ENCODE measurements at places on chromosomes 12 and 14. TPM values are rescaled to one million over a fixed set of nuclear protein-coding genes. Genes with fewer than 3 reads are reported as not detected.

The TAS2R10 gene
- 0.48 TPM for total RNA-seq

The BRF1 gene
- 49.5 TPM for total RNA-seq

GRCh38 chr12:108373111-108373510 is 34.0 kb upstream of the CMKLR1 start:
- DNase-seq: no peak

The MGAT4C gene
- not detected for total RNA-seq

GRCh38 chr12:64968989-64969819 is 144.8 kb downstream of the TBC1D30 start:
- DNase-seq: no peak
